Naive B cell (primary cell): ENCODE measurements at places on chromosomes 1 and 21.

DNA sequence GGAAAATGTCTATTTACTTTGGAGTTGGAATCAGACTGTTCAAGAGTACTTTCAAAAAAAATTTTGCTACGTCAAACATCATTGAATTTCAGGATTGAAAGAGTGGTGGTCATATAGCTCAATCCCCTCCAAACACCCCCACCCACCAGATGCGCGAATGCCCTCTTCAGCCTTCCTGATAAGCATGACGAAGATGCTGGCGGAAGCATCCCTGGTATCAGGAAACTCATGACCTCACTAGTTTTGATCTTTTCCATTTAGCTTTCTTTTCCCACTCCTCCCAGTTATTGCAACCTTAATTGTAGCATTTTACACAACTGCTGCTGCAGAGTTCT is 104.4 kb downstream of the LEPR start:
- no peak for DNase-seq

GRCh38 chr1:80202118-80202517 is 1195.6 kb upstream of the ADGRL4 start:
- DNase-seq, result no peak

GRCh38 chr1:48677306-48678287 is 99.1 kb downstream of the BEND5 start:
- peak; percentile 24 for DNase-seq

DNA sequence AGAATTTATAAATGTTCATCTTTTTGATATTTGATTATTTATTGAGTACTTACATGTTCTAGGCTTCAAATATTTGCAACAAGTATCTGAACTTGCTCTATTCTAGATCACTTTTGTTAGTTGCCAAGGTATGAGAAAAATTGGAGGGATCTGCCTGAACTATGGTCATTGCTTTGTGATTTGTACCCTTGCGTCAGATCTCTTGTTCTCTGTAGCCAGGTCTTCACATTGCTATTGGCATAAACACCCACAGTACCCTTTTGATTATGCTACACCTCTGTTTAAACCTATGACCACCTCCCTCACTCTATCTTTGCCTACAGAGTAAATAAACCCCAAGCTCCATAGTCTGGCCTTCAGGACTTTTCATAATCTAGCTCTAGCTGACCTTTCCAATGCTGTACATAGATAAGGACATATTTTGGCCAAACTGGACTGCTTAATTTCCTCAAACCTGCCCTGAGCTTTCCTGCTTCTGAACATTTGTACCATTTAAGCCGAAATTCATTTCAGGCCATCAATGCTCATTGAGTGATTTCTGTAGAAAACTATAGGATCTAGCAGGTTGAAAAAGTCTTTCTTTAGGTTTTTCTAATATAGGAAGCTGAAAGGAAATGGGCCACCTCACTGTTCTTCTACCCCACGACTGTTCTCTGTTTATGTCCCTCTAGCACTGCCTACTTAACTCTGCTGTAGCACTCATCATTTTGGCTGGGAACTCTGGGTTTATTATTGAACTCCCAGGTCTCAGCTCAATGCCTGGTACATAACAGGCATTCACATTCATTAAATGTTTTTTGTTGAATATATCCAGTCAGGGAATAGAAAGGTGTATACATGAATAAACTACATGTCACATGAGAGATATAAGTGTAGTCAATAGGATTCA is 84.9 kb downstream of the PPP1R12B start:
- DNase-seq, result no peak

GRCh38 chr1:216194721-216195120 is 228.5 kb downstream of the USH2A start:
- DNase-seq, result no peak

GRCh38 chr1:17515902-17516301 is 23.6 kb upstream of the ARHGEF10L start:
- DNase-seq, result no peak
